Suprapubic skin (tissue), 4 donors: ENCODE measurements at places on chromosomes 1 and 21. TPM values are rescaled to one million over a fixed set of nuclear protein-coding genes. Genes with fewer than 3 reads are reported as not detected.

GRCh38 chr1:171420810-171421209, 64.5 kb upstream of the PRRC2C start:
- H3K4me1 ChIP-seq, result peaks cover 10% of the 10 kb centered on the region
- H3K27me3 ChIP-seq, result no peaks in the 10 kb centered on the region
- H3K27ac ChIP-seq, result peak overlapping the region; percentile 24
- H3K36me3 ChIP-seq, result no peaks in the 10 kb centered on the region
- no peak for DNase-seq
- H3K4me3 ChIP-seq, result no peak overlapping the region

Gene CDK18
- total RNA-seq, result 2.7 TPM

Gene VTCN1
- total RNA-seq, result 2.7 TPM

Gene ADAMTS4
- 8.3 TPM for total RNA-seq
